ENCODE measurements at places on chromosomes 12 and 14.

- DNase-seq, result no peak
Observed at GRCh38 chr12:54704202-54704601, 56.0 kb upstream of the DCD start.

DNA sequence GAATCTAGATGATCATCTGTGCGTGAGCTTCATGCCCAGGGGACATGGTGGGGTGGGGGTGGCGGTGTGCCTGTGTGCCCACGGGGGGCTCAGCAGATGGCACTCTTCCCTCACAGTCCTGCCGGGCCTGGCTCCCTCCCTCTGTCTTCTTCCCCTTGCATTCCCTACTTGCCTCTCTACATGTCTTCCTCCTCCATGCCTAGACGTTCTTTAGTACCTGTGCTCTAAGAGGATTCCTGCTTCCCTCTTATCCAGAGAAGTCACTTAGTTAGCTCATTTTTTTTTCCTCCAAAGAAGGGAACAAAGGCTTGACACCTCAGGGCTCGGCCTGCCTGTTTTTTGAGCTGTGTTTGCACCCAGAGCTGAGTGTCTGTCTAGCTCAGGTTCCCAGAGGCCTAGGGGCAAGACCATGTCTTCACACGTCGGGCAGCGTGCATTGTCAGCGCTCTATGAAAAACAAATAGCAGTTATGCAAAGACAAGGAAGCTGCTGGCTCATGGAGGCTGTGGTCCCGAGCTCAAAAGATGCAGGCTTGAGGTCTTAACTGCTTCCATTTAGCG, 48.8 kb downstream of the NINJ2 start:
- DNase-seq, result no peak

GRCh38 chr12:54891717-54892478, 37.6 kb downstream of the MUCL1 start:
- DNase-seq, result no peak

DNA sequence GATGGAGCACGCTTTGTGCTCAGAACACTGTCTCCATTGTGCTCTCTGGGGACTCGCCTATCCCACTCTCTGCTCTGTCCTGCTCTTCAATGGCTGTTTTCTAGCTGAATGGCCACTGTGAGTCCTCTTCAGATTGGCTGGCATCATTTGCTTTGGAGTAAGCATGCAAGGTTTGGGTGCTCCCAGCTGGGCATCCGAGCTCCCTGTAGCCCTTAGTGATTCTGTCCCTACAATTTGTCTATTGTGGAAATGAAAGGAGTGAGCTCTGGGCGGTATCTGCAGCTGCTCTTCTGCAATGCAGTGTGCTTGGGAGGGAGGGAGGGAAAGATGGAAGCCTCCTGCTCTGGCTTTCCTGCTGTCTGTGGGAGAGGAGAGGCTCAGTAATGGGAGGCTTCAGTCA, 84.8 kb downstream of the SMOC1 start:
- DNase-seq, result no peak

- DNase-seq, result no peak
Observed at GRCh38 chr14:104696671-104697316, 7.4 kb downstream of the INF2 start.

DNA sequence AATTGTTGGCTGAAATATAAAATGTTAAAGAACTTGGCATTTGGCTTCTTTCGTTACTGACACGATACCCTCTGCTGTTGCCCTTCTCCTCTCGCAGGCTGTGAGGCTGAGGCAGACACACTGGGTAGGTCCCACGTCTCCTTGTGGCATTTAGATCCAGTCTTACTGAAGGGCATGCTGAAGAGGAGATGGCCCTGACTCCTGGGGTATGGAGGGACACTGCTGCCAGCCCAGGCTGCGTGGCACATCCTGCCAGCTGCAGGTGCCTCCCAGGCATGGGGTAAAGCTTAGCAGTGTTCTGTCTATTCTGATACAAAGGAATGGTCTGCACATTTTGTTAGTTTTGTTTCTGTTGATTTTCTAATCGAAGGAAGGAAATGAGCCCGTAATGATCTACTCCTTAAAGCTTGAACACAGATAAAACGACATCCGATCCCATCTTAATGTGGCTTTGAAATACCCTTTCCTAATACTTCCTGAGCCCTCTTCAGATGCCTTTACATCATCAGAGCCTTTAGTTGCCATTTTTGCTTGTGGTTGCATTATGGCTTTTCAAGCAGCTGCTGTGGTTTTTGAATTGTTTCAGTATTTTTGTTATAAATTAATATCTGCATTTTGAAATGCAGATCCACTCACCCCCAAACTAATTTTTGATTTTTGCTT, 61.1 kb downstream of the WDR20 start:
- DNase-seq, result no peak

- DNase-seq, result no peak
Observed at GRCh38 chr14:61475316-61475715, 153.9 kb downstream of the PRKCH start.

DNA sequence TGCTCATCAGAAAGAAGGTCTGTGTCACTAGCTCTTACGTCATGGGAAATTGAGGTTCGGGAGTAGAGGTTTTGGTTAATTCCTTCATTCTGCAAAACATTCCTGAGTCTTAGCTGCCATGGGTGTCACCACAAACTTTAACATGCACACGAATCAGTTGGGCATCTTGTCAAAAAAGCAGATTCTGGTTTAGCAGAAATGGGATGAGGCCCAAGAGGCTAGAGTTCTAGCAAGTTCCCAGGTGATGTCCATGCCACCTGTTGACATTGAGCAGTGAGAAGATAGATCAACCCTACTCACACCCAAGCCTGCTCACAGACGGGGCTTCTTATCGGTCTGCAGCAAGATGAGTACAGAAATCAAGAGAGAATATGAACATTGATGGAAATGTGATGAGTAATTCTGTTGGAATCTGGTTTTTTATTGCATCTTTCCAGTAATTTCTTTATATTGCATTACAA, 11.7 kb upstream of the RIN3 start:
- no peak for DNase-seq
